Kidney epithelial cell (primary cell): ENCODE measurements at places on chromosomes 1 and 21.
A peak's percentile ranks its signal among the peaks of the same experiment; 100 is the strongest.

- no peak for DNase-seq
Observed at GRCh38 chr21:36073181-36073580, 3.4 kb downstream of the CBR1 start.

DNA sequence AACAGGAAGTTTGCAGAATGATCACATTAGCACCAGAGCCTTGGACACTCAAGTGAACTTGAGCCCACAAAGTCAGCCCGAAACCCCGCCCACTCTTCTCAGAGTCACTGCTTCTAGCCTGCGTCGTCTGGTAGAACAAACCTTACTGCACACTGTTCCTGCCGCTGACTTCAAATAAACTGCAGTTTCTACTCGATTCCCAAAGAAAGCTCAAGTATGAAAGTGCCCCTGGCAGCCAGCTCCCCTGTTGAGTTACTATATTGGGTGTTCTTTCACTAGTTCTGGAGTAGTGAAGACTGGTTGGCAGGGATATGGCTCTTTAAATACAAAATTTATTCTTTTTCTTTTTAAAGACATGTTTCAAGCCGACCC is 164.7 kb downstream of the GALNT2 start:
- peak; percentile 1 for DNase-seq

GRCh38 chr1:98482611-98483010 is 178.9 kb upstream of the SNX7 start:
- no peak for DNase-seq

DNA sequence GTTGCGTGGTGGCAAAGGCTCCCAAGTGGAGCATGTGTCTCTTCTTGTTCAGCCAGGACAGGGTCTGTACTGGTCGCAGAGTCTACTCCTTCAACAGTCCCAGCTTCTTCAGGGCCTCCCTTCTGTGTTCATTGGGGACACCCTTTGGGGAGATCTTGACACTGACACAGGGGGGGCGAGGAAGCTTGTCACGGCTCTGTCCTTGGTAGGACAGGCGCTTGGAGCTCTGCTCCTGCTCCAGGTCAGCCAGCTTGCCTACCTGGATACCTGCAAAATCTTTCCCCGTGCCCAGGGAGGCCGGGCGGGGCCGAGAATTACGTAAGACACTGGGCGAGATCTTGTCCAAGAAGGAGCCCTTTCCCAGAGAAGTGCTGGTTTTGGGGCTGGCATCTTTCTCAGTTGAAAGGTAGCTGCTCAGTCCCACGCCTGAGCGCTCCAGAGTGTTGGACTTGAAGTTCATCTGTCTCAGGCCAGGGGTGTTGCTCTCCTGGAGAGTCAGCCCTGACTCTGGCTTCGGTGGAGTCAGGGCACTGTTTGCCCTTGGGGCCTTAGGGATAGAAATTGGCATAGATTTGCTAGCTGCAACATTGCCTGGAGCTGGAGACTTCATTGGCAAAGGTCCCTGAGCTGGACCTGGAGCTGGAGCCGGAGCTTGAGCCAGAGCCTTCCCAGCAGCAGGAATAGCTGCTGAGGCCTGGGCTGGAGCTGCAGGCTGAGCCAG is 10.5 kb downstream of the C1orf116 start:
- no peak for DNase-seq

GRCh38 chr1:116257836-116258235 is 115.2 kb upstream of the ATP1A1 start:
- DNase-seq: no peak

DNA sequence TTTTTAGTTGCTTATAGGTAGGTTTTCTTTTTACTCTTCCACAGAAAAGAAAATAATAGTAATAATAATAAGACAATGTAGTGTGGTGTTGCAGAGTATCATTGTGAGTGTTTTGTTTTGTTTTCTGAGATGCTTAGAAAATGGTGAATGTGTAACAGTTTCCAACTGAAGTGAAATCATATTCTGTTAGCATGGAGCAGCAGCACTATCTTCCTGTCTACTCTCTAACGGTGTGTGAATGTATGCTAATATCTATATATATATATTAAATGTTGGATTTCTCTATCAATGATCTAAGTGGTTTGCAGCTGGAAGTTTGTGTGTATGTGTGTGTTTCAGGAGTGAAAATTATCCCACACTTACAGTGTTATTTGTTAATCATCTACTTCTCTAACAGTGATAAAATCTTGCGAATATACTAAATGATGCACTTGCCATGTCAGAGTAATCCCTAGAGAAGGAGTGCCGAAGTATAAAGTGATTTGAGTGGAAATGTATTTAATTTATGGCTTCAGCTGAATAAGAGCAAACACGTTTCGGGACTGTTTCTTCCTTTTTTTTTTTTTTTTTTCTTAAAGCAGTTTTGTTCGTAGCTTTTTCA is 377 bp downstream of the SAMD13 start:
- no peak for DNase-seq

DNA sequence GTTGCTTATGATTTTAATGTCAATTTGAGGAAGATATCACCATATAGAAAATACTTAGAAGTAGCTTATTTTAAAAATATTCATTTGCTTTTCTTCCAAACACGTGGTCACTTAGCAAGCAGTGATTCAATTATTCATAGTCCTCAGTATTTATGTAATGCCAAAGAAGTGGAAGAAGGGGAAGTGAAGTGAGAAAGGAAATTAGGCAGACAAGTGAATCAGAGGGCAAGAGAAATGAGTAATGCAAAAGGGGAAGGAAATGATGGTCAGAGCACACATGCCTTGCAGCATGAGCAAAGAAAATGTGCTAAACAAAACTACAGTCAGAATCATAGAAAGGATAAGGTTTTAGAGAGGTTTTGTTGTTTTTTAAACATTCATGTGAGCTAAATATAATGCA is 31.8 kb downstream of the SDCCAG8 start:
- DNase-seq: peak; percentile 69

DNA sequence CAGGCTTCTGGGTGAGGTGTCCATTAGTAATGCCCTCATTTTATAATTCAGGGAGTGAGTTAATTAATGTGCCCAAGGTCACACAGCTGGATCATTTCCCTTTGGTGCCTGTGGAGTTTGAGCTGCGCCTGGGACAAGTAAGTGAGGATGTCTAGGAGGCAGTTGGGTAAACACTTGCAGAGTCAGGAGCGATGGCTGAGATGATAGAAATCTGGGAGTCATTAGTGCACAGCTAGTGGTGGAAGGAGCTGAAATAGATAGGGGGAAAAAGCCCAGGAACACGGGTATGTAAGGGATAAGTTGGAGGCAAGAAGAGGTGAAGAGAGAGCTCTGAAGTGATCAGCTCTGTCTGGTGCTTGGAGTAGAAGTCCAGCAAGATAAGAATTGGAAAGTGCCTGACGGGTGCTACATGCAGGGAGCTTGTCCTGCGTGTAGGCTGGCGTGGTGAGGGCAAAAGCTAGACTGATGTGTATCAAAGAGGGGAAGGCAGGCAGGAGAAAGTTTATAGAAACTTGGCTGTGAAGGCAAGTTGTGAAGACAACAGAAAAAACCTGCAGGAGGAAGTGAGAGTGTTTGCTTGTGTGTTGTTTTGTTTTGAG is 1.7 kb upstream of the SCAF4 start:
- DNase-seq: no peak

GRCh38 chr1:159040893-159041724 is 31.4 kb downstream of the IFI16 start:
- no peak for DNase-seq

GRCh38 chr1:162360874-162361260 is 15.8 kb downstream of the SPATA46 start:
- DNase-seq: no peak

GRCh38 chr1:53442299-53442698 is 16.9 kb upstream of the DMRTB1 start:
- peak; percentile 42 for DNase-seq

DNA sequence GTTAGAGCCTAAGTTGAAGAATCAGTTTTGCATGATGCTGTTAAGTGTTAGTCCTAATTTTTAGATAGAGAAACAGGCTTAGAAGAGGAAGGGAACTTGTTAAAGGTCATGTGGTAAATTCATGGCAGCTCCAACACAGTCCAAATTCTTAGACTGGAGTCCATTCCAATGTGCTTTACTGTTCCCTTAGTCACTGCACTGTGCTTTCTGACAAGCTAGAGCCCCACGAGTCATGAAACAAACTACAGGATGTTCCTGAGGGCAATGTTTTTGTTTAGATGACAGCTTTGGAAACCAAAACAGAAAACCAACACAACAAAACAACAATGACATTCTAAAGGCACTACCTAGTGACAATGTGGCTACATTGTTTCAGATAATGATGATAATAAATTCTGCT is 23.1 kb upstream of the RGS4 start:
- DNase-seq: no peak

- no peak for DNase-seq
Observed at GRCh38 chr1:155008015-155008941, 5.7 kb downstream of the ZBTB7B start.

DNA sequence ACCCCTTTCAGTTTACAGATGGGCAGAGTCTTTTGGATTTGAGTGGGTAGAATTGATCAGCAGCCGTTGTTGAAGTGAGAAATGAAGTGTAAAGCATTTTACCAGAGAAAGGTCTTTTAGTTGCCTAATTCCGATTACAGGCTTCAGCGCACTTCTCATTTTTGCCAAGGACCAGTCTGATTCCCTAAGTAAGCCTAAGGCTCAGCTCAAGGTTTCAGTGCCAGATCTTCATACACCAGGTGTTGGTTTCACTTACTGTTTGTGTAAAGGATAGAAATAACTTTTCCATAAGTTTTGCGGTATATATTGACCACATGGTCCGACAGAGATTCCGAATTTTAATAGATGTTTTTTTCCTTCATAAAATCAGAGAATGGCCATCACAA is 83.9 kb upstream of the BMP8A start:
- no peak for DNase-seq
